ENCODE measurements at places on chromosomes 7 and 10.

- DNase-seq = no peak
These were observed 32.8 kb upstream of the SORCS3 start for GRCh38 chr10:104608091-104608828.

DNA sequence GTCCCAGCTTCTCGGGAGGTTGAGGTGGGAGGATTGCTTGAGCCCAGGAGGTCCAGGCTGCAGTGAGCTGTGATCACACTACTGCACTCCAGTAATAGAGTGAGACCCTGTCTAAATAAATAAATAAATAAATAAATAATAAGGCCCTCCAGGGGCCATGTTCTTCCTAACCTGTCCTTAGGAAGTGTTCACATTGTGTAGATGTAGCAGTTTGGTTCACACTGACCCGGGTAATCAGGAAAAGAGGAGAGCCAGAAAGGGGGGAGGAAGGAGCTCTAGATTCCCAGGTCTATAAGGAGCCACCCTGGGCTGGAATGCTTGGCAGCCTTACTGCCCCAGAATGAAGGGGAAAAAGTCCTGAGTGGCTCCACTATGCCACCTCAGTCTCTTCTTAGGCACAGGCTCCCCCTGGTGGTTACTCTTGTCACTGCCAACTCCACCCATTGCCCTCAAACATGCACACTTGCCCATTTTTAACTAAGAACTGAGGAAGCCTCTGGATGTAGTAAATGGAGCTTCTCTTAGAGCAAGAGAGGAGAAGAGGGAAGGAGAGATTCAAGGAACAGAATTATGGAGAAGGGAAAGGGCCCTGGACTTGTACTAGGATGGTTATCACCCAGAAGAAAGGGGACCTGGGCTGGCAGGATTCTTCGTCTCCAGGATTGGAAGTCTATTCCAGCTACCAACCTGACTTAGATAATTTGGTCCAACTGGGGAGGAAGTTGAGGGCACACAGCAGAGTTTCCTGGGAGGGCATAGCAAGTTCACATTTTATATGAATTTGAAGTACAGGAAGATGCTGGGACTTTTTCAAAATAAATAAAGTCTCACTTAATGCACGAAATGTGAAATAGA lies 7.8 kb downstream of the HPS6 start:
- DNase-seq = peak; percentile 31

GRCh38 chr7:25863729-25864110 lies 288.3 kb upstream of the NFE2L3 start:
- DNase-seq = no peak

DNA sequence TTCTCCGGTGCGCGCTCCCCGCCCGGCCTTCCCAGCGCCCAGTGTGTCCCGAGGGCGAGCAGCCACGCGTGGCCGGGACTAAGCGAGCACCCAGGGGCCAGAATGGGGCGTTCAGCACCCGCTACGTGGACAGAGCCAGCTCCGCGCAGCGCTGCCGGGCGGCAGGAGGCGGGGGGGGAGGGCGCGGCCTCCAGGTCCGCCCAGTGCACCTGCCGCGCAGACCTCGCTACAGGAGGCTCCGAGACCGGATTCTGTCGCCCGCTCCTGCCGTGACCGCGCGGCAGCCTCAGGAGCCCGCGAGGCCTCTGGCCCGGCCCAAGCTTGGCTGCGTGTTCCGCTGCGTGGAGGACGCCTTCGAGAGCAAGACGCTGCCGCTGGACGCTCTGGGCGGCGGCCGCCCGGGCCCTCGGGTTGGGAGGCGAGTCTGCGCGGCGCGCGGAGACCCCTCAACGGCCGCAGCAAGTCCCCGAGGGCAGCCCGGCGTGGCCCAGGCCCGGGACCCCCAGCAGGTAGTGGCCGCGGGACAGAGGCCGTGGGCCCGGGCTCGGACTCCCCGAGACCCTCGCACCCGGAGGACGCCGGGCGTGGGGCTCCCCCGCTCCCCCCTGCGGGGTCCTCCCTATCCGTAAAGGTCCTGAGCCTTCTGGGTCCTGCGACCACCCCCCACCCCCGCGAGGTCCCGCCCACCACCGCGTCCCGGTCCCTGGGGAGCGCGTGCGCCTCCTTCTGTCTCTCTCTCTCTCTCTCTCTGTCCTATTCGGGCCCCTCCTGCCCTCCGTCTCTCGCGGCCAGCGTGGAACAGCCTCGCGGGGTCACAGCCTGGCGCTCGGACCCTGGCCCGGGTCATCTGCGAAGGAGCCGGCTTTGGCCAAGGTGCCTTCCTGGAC lies 904 bp upstream of the DPYSL4 start:
- DNase-seq = no peak

GRCh38 chr7:156458011-156458410 lies 182.6 kb upstream of the RNF32 start:
- no peak for DNase-seq

DNA sequence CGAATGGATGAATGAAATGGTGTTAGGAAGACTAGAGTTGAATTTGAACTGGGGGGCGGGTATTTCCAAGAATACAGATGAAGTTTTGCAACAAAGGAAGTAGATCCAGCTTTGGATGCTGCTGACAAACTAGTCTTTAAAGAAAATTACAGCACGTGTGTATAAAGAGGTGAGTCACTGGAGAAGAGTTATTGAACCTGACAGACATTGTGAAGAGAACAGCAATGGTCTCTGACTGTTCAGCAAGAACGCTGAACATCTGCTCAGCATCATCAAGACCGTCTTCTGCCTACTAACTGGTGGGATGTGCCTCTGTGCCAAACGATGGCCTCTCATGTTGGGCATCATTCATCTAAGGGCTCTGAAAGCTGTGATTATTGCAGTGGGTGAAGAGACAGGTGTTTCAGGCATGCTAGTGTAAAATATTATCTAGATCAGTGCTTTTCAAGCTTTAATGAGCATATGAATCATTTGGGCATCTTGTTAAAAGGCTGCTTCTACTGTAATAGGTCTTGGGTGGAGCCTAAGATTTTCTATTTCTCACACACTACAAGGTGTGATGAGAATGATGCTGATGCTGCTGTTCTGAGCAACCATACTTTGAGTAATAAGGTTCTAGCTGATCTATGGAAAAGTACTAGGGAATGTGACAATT lies 291.3 kb downstream of the PTEN start:
- no peak for DNase-seq

DNA sequence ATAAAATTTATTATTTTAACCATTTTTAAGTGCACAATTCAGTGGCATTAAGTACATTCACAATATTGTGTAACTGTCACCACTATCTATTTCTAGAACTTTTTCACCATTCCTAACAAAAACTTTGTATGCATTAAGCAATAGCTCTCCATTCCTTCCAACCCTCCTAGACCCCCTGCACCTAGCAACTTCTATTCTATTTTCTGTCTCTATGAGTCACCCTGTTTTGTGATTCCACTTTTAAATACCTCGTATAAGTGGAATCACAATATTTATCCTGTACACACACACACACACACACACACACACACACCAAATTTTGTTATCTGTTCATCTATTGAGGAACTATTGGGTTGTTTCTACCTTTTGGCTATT lies 89.2 kb downstream of the ARID5B start:
- no peak for DNase-seq

GRCh38 chr10:8035641-8036470 lies 18.6 kb upstream of the GATA3 start:
- DNase-seq = no peak

DNA sequence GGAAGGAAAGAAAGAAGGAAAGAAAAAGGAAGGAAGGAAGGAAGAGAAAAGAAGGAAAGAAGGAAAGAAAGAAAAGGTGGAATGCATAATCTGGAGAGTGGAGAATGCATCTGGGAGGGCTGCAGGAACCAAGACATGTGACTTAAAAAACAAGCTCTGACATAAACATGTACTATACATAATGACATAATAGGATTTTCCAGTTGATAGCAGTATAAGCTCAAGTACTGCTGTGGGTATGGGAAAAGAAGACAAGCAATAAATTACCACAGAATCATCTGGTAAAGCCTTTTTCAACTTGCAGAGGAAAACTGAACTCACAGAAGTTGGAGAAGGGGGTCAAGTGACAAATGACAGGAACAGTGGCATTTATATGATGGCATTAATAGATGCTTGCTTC lies 345.9 kb downstream of the PLXDC2 start:
- no peak for DNase-seq

GRCh38 chr7:140657891-140658290 lies 14.9 kb upstream of the ADCK2 start:
- DNase-seq = no peak

DNA sequence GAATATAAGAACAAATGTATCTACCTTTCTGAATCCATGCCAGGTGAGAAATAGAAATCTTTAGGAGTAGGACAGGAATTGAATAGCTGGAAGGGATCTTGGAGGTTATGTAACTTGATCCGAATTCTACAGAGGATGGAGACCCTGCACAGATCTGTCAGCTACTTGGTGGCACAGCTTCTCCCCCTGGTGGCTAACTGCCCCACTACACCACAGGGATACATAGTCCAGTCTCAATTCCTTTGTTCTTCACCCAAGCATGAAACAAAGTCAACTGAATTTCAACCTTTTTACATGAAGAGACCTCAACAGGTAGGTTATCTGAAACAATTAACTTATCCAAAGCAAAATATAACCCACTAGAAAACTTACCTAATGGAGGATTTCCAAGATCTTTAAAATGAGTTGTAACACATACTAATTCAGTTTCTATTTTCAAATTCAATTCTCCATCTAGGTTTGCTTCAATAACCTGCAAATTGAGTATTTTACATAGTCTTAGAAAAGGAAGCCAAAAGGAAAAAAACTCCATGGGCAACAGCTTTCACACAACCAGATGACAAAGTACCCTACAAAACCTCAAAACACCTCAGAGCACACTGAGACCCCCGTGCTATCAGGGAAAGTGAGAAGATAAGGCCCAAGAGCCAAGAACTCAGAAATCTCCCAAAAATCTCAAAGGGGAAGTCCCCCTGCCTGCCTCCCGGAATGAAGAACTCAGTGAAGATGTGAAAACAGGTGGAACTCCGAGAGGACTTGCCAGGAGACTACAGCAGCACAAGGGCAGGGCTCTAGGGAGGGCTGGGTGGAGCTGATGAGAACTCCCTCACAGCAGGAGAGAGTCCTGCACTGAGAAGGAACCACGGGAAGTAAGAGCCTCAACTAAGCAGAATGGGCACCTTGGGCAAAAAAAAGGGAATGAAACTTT lies 10.3 kb downstream of the HUS1 start:
- DNase-seq = peak; percentile 43

DNA sequence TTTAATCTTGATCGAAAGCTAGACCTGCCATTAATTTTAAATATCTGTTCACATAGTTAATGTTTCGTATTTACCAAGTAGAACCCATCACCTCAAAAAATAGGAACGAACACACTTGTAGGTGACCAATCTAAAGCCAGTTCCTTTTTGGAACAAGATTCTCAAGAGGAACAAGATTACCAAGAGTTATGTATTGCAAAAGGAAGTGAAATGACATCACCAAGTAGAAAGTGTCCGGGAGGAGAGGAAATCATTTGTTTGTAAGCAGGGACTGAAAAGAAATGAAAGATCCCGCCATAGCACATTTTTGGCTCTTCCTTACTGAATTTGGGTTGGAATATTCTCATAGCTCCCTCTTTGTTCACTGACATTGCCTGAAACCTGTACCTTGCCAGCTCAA lies 1200.5 kb downstream of the SORCS1 start:
- DNase-seq = no peak

GRCh38 chr10:128694168-128694850 lies 568.1 kb upstream of the MKI67 start:
- DNase-seq = no peak

DNA sequence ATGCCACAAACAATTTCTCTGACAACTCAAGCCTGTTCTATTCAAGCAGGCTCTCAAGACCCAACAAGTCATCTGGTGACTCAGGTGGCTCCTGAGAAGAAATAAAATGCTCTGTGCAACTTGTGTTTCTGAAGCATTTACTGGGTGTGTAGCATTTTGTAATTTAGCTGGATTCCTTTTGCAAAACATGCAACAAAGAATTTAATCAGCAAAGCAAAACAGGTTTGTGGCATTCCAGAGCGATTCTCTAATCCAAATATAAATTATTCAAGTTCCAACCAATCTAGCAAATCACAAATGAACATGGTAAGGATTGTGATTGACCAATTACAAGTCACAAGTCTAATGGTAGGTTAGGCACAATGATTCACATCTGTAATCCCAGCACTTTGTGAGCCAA lies 39.8 kb upstream of the C10orf67 start:
- no peak for DNase-seq

DNA sequence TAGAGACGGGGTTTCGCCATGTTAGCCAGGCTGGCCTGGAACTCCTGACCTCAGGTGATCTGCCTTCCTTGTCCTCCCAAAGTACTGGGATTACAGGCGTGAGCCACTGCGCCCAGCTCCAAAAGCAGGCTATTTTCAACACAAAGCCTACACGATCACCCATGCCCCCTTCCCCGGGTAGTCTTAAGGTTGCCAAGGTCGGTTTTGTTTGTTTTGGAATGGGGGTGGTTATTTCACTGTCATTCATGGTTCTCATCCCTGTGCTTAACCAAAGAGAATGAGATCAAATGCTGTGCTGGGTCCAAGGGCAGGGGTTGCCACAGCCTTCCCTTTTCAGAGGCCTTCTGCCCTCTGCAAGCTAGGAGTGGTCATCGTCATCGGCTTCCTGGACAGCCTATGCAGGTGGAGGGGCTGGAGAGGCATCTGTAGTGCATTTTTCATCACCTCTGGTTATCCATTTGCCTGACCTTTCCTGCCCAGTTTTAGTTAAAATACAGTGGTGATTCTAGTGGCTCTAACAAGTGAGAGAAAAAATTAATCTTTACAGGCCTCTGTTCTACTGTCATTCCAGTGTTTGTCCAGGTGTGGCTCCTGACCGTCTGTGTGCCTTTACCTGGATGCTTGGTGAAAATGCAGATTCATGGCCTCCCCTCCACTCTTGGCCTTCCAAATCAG lies 11.4 kb downstream of the BLVRA start:
- no peak for DNase-seq

DNA sequence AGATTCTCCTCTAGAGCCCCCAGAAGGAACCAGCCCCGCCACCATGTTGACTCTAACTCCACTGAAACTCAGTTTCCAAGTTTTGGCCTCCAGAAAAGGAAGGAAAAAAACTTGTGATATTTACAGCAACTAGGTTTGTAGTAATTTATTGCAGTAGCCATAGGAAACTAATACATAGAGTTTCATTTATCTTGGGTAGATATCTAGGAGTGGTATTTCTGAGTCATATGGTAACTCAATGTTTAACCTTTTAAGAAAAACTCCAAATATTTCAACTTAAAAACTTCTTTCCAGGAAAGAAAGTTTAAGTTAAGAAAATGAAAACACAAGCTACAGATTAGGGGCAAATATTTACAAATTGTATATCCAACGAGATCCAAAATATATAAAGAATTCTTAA lies 576.7 kb downstream of the KCNMA1 start:
- DNase-seq = no peak

DNA sequence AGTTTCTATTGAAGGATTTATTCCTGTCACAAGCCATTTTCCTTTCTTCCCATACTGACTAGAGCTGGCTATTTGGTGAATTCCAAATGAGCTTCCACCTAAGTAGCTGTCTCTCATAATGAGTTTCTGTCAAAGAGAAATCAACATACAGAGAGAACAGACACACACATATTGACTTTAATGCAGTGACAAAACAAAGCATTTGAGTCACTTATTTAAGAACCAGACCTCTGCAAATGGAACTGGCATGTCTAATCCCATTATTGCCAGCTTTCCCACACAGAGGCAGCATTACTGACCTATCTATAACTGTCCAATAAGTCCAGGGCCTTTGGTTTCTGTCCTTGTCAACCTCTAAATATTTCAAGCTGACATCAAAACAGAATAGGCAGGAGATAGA lies 179.3 kb upstream of the CSTF2T start:
- DNase-seq = no peak
